Stimulated activated CD8-positive, alpha-beta memory T cell treated with anti-CD3 and anti-CD28 coated beads, Interleukin-2, amount 100 ng/mL, for 1 hour (primary cell): ENCODE measurements at places on chromosomes 3 and 15.
A peak's percentile ranks its signal among the peaks of the same experiment; 100 is the strongest.

DNA sequence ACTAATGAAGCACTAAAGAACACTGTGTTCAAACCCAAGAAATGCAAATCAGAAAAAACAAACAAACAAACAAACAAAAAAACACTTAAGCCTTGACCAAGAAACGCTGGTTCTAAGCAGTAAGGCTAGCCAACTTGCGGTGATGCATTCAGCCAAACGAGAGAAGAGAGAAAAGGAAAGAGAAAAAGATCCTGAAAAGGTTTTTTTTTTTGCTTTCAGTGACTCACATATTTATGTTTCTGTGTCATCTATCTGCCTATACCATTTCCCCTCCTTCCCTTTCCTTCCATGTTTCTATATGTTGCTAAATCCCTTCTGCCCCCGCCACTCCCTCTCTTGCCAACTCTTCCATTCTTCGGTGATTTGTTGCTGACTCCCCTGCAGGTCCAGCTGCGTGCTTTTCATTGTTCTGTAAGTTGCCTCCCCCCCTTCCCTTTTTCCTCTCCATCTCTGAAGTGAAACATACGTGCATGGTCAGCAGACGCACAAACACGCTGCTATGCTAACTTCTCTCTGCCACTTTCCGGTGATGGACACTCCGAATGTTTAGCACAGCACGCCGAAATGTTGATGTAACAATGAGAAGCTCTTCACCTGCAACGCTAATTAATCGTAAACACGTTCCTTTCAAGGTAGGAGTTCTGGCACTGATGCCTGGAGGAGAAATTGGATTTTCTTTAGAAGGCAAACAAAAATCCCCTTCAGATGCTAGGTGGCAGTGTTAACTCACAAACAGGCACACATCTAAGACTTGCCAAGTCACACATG is 154.4 kb downstream of the TUSC7 start:
- no peak for DNase-seq

DNA sequence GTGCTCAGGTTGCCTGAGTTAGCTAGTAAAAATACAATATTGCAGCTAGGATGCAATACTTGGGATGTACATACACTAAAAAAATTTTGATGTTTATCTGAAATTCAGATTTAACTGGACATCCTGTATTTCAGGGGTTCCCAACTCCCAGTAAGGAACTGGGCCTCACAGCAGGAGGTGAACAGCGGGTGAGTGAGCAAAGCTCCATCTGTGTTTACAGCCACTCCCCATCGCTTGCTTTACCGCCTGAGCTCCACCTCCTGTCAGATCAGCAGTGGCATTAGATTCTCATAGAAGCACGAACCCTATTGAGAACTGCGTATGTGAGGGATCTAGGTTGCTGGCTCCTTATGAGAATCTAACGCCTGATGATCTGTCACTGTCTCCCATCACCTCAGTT is 285.1 kb upstream of the PROK2 start:
- DNase-seq, result no peak

DNA sequence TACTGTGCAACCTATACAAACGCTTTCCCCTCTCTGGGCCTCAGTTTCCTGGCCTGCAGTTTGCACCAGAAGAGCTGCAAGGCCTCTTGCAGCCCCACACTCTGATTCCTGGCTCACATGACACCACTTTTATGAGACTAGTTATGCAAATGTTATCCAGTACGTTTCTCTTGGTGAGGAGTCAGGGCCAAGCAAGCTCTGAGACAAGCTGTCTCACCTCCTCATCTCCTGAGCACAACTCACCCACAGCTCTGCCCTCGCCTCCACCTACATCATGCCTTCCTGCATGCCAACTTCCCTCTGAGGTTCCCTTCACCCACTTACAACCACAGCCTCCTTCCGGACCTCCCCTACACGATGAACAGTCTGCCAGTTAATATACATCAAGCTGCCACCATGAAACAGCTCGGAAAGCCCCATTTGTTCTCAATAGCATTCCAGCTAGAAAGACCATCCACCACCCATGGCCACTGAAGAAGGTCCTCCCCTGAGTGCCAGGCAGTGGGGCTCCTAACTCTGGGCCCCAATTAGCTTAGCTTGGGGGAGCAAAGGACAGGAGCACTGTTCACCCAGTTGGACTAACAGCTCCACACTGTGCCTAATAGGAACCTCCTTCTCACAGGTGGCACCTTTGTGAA is 25.0 kb downstream of the CRYGS start:
- peak; percentile 35 for DNase-seq

- DNase-seq, result no peak
Observed at GRCh38 chr3:184952671-184953070, 140.7 kb downstream of the VPS8 start.

DNA sequence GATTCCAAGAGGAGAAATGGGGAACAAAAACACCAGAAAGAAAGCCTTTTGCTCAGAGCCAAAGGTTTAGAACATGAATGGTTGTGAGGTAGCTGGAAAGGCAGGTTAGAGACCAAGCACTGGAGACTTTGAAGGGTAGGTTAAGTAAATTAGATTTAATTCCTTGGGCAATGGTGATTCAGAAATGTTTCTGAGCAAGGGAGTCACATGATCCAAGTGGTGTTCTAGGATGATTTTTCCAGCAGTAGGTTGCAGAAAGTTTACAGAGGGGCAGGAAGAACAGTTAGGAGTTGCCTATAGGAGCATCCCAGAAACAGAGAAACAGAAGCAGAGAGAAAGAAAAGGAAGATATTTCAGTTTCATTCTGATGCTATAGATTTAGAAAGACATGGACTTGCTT is 139.8 kb downstream of the WDR76 start:
- no peak for DNase-seq

- no peak for DNase-seq
Observed at GRCh38 chr3:197168606-197169005, 129.8 kb downstream of the DLG1 start.

DNA sequence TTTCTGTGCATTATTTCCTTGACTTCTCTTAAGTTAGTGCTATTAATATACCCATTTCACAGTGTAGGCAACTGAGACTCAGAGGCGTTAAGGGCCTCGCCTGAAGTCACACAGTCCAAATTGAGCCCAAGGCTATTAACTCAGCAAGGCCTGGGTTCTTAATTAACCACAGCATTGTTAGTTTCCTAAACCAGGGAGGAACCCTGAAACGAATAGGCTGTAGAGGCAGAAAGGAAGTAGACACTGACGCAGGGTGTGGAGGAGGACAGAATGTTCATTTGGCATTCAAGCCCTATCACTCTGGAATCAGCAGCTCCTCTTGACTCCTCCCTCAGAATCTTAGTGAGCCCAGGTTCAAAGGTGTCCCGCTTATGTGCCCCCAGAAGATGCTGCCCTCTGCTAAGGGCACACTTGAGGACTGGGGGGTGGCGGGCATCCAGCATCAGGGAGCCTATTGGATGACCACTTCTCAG is 13.9 kb downstream of the ARHGEF3 start:
- DNase-seq, result no peak
